ENCODE measurements at places on chromosomes 12 and 14.

DNA sequence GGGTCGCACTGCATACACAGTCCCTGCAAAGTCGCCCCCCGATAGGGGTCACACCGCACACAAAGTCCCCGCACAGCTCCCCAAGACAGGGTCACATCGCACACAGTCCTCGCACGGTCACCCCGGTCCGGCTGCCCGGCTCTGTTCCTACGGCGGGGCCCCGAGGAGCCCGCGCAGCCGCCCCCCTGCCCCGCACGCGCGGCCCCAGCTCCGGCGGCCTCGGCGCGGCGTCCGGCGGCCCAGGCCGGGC lies 300 bp downstream of the SSH1 start:
- DNase-seq, result no peak

DNA sequence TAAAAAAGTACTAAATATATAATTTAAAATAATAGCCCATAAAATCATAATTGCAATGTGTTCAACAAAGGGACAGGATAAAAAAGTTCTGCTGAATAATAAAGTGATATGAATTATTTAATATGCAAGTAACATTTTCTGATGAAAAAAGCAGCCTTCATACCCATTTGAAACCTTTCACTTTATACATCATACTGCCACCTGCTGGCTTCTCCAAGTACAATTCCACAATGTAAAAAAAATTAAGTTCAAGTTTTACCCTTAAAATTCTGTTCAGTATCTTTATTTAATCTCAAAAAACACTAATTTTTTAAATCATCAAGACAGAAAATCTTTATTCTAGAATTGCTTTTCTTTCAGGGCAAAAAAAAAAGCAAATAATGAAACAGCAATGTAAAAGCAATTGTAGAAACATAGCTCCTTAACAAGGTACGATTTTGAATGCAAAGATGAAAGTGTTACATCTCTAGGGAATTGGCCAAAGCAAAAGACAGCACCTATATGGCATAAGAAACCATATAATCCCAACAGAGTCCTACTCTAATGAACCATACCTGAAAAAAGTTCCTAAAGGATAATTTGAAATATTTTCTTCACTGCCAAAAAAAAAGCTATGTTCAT lies 15.0 kb downstream of the MDM1 start:
- DNase-seq, result peak; percentile 42

- no peak for DNase-seq
Measured at GRCh38 chr14:79093531-79093930, 923.4 kb downstream of the NRXN3 start.

- no peak for DNase-seq
Measured at GRCh38 chr14:77822741-77823140, 22.8 kb downstream of the ADCK1 start.

DNA sequence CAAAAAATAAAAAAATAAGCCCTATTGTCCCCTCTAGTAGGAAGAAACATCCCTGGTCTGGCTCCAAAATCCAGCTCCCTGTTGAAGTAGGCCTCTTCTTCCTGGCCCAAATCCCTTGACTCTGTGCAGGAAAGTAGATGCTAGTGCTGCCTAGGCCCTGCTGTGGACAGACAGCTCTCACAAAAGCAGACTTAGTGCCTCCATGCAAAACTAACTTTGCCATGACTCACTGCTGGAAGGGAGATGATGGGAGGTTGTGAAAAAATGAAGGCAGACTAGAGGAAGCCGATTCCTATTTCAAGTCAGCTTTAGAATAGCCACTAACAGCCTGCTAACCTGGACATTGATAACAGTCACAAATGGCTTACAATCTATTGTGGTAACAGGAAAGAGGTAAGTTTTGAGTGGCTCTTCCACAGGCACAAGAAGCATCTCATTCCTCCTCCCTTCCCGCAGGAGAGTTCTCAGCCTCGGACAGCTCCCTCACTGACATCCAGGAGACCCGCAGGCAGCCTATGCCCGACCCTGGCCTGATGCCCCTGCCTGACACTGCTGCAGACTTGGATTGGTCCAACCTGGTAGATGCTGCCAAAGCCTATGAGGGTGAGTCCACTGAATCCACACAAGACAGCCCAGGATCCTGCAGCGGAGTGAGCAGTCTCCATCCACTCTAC lies 198.9 kb upstream of the RGS6 start:
- DNase-seq, result peak; percentile 71

- no peak for DNase-seq
Measured at GRCh38 chr12:49050507-49051372, 9.9 kb downstream of the KMT2D start.

- no peak for DNase-seq
Measured at GRCh38 chr12:111395336-111396187, 10.2 kb upstream of the SH2B3 start.

- no peak for DNase-seq
Measured at GRCh38 chr14:51488569-51489220, 163.0 kb upstream of the FRMD6 start.

- no peak for DNase-seq
Measured at GRCh38 chr12:123498126-123498825, 35.2 kb downstream of the RILPL1 start.

Data from HFFc6 (cell line).